Effector memory CD8-positive, alpha-beta T cell (primary cell): ENCODE measurements at places on chromosomes 5 and 9.

DNA sequence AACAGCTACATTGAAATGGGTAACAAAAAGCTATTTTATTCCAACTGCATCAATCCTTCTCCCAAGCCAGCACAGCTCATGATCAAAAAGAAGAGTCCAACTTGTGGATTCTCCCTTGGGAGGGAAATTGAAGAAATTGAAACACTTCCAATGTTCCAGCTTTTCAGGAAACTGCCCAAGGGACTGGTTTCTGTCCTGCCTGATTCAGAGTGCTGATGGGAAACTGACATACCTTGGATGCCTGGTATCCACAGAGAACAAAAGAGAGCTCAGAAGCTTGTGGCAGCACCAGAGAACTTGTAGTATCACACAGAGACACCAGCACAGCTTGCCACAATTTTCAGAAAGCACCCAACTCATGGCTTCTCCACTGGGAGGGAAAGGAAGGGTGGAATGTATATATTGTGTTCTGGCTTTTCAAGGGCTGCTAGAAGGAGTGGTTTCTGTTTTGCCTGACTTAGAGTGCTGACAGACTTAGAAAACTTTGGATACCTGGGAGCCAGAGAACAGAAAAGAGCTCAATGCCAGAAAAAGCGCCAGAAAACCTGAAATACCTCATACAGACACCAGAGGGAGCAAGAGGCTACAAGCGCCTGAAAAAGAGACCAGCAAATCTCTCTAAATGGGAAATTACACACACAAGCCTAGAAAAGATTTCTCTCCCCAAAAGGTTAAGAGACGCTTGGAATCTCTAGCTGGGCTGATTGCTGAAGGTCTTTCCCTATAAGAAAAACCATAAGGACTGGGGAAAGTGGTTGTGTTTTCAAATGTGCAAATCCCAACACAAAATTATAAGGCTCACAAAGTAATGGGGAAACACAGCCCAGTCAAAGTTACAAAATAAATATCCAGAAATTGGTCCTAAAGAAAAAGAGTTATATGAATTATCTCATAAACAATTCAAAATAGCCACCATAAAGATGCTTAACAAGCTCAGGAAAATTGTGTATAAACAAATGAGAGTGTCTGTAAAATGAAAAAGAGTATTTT lies 178.8 kb downstream of the SPOCK1 start:
- no peak overlapping the region for H3K27ac ChIP-seq
- H3K4me1 ChIP-seq = no peaks in the 10 kb centered on the region
- no peaks in the 10 kb centered on the region for H3K36me3 ChIP-seq
- peaks cover 18% of the 10 kb centered on the region for H3K27me3 ChIP-seq
- DNase-seq = no peak
- H3K4me3 ChIP-seq = no peak overlapping the region

DNA sequence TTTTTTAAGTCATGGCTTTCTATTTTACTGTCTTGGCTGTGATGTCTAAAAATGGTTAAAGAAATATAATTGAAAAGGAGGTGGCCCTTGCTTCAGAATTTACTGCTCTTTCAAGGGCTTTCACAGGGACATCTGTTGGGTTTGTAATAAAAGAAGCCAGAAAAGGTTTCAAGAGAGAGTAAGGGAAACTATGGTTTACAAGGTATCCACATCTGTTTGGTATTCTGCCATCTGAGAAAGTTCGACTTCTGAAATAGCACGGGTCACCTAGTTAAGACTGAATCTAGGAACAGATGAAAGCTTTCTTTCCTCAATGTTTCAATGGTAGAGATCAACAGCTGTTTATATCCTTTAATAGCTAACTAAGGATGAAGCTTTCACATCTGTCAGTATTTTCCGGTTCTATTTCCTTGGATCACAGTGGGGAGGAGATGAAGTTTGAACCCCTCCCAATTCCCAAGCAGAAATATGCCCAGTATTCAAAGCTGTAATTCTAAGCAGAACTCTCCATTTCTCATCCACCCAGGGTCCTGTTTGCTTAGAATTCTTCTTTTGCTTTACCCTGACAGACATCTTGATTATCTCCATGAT lies 72.8 kb upstream of the IFNK start:
- no peak overlapping the region for H3K4me3 ChIP-seq
- peaks cover 3% of the 10 kb centered on the region for H3K36me3 ChIP-seq

GRCh38 chr9:81737871-81738507 lies 48.6 kb upstream of the TLE1 start:
- H3K4me3 ChIP-seq = no peak overlapping the region
- H3K4me1 ChIP-seq = no peaks in the 10 kb centered on the region
- H3K36me3 ChIP-seq = no peaks in the 10 kb centered on the region

- no peak overlapping the region for H3K27ac ChIP-seq
- H3K36me3 ChIP-seq = no peaks in the 10 kb centered on the region
- H3K4me3 ChIP-seq = no peak overlapping the region
- DNase-seq = no peak
Measured at GRCh38 chr9:109707355-109707754, 72.6 kb upstream of the PALM2AKAP2 start.

GRCh38 chr9:88303721-88304451 lies 84.4 kb upstream of the SPIN1 start:
- H3K27me3 ChIP-seq = peaks cover 21% of the 10 kb centered on the region
- no peak overlapping the region for H3K27ac ChIP-seq
- peaks cover 5% of the 10 kb centered on the region for H3K4me1 ChIP-seq
- DNase-seq = no peak
- H3K4me3 ChIP-seq = peak overlapping the region; percentile 20

GRCh38 chr5:119785057-119785456 lies 155.7 kb downstream of the FAM170A start:
- no peaks in the 10 kb centered on the region for H3K36me3 ChIP-seq
- no peak overlapping the region for H3K4me3 ChIP-seq
- no peak for DNase-seq
- no peaks in the 10 kb centered on the region for H3K4me1 ChIP-seq

DNA sequence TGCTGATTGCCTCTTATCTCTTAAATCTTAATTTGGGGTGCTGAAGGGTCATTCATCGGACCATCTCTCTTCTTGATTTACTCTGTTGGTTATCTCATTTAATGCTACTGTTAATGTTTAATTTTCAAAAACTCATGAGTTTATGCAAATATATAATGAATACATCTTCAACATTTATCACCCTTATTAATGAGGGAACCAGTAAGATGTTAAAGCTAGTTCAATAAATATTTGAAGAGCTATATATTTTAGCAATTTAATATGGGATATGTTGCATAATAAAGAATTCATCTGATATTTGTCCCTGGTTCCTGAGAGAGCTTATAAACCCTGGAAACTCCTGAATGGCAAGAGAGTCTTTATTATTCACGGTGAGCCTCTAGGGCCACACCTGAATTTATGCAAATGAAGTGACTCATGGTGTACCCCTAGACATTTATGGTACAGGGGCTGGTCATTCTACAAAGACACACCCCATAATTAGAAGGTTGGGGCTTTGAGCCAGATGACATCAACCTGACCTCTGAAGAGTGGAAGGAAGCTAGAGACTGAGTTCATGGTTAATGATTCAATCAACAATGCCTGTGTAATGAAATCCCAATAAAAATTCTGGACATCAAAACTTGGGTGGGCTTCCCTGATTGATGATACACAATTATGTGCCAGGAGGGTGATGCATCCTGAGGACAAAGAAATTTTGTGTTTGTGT lies 339.5 kb upstream of the ZNF608 start:
- H3K27me3 ChIP-seq = no peaks in the 10 kb centered on the region
- no peaks in the 10 kb centered on the region for H3K4me1 ChIP-seq
- no peak overlapping the region for H3K4me3 ChIP-seq
- no peak overlapping the region for H3K27ac ChIP-seq
- DNase-seq = no peak

DNA sequence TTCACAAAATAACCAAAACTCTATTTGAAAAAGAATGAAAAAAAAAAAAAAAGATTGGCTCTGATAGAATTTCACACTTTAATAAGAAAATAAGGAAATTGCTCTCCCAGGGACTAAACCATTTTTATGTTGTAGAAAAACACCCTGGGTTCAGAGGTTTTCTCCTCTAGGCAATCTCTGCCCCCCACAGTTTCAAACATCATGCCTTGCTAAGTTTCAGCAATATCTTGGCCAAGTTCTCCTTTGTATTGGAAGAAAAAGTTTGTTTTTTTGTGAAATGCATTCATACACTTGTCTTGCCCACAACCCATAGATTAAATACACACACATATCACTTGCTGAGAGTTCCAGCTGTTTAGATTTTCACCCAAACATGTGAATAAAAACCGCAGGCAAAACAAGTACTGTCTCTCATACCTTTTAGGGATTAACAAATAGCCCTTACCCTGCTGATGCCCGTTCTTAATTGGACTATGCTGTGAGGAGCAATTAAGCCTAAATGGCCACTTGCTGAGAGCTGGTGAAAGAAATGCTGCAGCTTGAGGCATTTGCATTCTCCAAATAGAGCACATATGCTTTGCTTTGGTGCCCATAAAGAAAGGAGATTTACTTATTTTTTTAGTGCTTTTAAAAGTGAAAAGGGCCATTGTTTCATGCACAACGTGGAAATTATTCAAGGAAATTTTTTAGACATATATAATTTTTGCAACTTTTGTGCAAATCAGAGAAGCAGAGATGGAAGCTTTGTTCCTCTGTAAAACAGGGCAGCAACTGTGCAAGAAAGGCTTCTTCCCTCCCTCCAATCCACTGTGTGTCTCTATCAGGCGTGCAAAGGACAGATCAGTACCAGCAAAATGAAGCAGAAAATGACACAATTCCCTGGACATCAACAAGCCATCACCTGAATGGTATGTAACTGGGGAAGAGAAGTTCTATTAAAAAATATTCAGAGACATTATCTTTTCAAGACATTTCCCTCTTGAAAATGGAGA lies 262.4 kb upstream of the KIF2A start:
- no peak overlapping the region for H3K4me3 ChIP-seq
- no peak overlapping the region for H3K27ac ChIP-seq
- H3K4me1 ChIP-seq = no peaks in the 10 kb centered on the region
- peaks cover 6% of the 10 kb centered on the region for H3K27me3 ChIP-seq
- no peaks in the 10 kb centered on the region for H3K36me3 ChIP-seq

GRCh38 chr5:131252824-131253171 lies 11.1 kb upstream of the CDC42SE2 start:
- DNase-seq = peak; percentile 75
- no peaks in the 10 kb centered on the region for H3K27me3 ChIP-seq
- H3K27ac ChIP-seq = peak overlapping the region; percentile 91
- H3K4me3 ChIP-seq = peak overlapping the region; percentile 84
- H3K36me3 ChIP-seq = peaks cover 37% of the 10 kb centered on the region
- H3K4me1 ChIP-seq = peaks cover 46% of the 10 kb centered on the region

- no peak overlapping the region for H3K27ac ChIP-seq
- no peaks in the 10 kb centered on the region for H3K4me1 ChIP-seq
- no peaks in the 10 kb centered on the region for H3K36me3 ChIP-seq
- DNase-seq = no peak
- H3K4me3 ChIP-seq = no peak overlapping the region
- no peaks in the 10 kb centered on the region for H3K27me3 ChIP-seq
Measured at GRCh38 chr5:31204958-31205357, 11.5 kb downstream of the CDH6 start.

DNA sequence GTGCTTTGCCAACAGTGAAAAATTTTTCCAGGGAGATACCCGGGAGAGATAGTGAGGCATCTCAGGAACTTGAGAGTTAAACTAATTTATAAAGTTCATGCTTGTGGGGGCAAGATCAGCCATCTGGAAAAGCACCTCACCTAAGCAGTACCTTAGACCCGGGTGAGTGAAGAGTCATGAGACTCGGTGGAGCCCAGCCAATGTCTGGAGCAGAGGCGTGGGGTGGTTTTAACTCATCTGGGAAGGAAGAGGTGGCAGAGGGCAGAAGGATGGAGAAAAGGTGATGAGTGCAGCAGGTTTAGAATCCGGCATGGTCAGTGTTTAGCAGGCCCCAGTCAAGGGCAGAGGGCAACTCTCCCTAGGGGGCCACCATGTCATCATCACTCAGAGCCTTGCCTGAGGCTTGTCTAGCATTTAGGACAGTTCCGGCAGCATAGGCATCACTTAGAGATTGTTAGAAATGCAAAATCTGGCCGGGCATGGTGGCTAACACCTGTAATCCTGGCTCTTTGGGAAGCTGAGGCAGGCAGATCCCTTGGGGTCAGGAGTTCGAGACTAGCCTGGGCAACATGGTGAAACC lies 4.3 kb upstream of the RNF183 start:
- peaks cover 3% of the 10 kb centered on the region for H3K36me3 ChIP-seq
- no peak overlapping the region for H3K27ac ChIP-seq
- DNase-seq = no peak
- peaks cover 10% of the 10 kb centered on the region for H3K27me3 ChIP-seq
- no peaks in the 10 kb centered on the region for H3K4me1 ChIP-seq

DNA sequence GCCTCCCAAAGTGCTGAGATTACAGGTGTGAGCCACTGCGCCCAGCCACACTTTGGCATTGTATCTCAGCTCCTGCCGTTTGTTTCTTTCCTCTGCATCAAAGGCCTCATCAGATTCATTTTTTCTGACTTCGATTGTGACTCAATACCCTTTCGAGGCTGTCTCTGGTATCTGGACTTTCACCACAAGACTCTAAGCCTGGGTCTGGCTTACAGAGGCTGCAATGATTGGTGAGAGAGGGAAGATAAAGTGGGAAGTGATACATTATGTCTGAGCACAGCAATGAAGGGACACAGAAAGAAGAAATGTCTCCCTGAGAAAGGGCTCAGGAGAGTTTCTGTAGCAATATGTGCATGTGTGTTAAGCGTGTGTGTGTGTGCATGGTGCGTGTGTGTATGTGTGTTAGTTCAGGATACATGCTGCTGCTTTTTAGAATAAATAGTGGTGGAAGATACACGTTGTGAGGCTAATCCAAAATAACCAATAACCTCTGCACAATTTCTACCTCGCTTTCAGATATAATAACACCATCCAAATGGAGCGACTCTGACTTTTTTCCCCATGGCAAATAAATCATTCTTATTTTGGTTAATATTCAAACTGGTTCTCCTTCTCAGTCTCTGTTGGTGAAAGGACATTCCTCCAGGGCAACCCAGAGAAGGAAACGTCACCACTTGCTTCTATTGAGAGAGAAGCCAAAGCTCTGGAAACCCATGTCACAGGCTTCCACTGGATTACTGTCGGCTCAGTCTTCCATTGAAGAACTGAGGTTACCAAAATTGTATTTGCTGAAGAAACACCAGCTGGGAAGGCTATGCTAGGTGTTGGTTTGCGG lies 8.1 kb upstream of the DAB2 start:
- no peak overlapping the region for H3K4me3 ChIP-seq
- H3K4me1 ChIP-seq = peaks cover 6% of the 10 kb centered on the region
- H3K27me3 ChIP-seq = peaks cover 16% of the 10 kb centered on the region

DNA sequence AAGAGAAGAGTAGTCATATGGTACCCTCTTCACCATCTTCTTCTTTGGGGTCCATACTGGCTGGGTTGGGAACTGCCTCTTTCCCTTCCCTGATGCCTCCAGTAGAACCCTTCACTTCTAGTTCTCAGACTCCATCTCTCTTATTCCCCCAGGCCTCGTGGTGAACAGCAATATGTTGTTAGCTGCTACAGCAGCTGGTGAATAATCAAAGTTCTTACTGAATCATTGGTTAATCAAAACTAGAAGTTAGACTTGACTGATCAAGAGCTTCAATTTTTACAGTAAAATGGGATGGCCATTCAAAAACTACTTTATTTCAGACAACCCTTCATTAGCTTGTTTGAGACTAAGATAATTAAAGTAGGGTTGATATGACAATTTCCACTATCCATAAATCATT lies 190.9 kb upstream of the GNA14 start:
- no peaks in the 10 kb centered on the region for H3K36me3 ChIP-seq
- no peaks in the 10 kb centered on the region for H3K27me3 ChIP-seq
- H3K4me3 ChIP-seq = no peak overlapping the region
- no peak for DNase-seq
- no peaks in the 10 kb centered on the region for H3K4me1 ChIP-seq

- peaks cover 2% of the 10 kb centered on the region for H3K4me1 ChIP-seq
- H3K36me3 ChIP-seq = no peaks in the 10 kb centered on the region
- H3K27me3 ChIP-seq = no peaks in the 10 kb centered on the region
- no peak overlapping the region for H3K27ac ChIP-seq
- H3K4me3 ChIP-seq = no peak overlapping the region
Measured at GRCh38 chr5:55495216-55495615, 39.5 kb downstream of the PLPP1 start.
